GM20000 (cell line): ENCODE measurements at places on chromosomes 4 and X.

- no peak for DNase-seq
Observed at GRCh38 chr4:8355864-8356565, 84.5 kb downstream of the ACOX3 start.

- DNase-seq, result no peak
Observed at GRCh38 chrX:85963736-85964135, 83.6 kb downstream of the CHM start.

GRCh38 chr4:158906073-158906472 is 137.2 kb downstream of the FNIP2 start:
- peak; percentile 43 for DNase-seq

DNA sequence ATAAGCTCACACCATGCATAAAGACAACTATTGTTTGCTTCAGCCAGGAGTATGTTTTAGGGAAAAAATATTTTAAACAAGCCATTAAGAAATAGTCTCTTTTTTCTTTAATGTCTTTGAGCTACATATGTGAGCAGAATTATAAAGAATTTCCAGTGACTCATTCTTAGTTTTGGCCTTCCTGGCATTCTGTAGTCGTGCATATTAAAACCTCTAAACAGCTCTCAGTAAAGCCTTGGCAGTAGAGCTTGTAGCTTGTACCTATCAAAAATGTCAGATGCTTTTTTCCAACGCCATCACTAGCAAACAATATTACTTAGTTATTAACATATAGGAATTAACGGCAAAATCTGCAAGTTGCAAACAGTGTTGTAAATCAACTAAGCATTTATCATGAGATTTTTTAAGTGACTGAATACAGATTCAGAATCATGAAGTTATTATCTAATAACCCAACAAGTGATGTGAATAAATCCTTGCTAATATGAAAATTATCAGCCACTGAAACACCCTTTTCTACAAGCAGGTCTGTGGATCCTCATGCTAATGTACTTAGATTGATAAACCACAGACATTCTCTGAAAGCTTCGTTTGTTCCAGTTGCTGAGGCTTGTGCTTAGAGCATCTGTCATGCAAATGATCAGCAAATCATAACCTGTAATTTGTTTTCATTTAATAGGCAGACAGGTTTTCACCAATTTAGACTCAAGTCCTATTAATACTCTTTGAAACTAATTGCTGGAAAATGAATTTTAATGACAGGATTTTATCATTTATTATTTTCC is 412.0 kb upstream of the ATOH1 start:
- no peak for DNase-seq

- no peak for DNase-seq
Observed at GRCh38 chrX:153465691-153466380, 4.5 kb downstream of the HAUS7 start.

DNA sequence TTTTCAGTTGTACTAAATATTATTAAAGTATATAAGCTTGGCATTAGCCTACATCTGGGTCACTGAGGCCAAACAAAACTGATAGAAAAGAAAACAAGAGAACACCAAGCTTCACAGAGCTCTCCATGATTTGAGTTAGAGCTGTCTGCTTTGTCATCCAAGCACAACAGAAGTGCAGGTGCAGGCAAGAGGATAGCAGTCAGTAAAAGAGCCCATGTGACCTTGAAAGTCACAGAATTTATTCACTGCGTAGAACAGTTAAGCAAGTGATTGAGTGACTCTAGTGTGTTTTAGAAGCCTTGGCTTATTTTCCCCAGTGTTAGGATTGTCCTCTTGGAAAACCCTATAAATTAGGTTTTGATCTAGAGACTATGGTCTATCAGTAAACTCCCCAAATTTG is 49.4 kb upstream of the PRDM5 start:
- DNase-seq, result no peak

DNA sequence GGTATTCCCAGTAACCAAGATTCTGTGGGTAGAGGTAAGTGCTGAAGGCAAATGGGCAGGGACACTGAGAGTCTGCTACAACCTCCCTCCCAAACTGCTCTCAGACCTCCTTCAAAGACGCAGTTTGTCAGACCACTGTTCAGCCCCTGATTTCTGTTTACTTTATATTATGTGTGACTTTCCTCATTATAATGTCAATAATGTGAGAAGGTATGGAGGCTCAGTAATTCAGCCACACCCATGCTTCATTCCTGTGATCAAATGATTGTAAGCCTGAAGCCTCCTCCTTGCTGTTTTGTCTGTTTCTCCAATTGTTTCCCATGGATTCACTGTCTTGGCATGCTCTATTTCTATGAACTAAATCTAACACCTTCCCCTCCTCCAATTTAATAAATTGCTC is 75.6 kb downstream of the SYTL5 start:
- DNase-seq, result no peak

GRCh38 chr4:112680996-112681395 is 44.1 kb downstream of the LARP7 start:
- no peak for DNase-seq

DNA sequence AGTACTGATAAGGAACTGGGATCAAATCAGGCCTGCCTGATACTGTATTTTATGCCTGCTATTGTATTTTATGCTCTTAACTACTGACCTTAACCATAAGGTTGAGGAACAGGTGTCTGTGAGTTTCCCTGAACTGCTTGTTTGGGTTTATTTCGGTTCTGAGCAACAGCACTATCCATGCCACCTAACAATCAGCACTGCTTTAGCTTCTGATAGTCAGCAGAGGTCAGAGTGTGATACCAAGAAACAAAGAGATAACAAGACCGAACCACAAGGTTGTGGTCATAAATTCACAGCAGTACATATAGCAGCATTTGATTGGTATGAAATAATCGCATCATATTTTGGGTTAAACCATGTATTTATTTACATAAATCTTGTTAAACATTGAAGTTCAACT is 362.2 kb downstream of the FGF13 start:
- no peak for DNase-seq

- no peak for DNase-seq
Observed at GRCh38 chr4:122117743-122118142, 34.4 kb upstream of the BLTP1 start.

DNA sequence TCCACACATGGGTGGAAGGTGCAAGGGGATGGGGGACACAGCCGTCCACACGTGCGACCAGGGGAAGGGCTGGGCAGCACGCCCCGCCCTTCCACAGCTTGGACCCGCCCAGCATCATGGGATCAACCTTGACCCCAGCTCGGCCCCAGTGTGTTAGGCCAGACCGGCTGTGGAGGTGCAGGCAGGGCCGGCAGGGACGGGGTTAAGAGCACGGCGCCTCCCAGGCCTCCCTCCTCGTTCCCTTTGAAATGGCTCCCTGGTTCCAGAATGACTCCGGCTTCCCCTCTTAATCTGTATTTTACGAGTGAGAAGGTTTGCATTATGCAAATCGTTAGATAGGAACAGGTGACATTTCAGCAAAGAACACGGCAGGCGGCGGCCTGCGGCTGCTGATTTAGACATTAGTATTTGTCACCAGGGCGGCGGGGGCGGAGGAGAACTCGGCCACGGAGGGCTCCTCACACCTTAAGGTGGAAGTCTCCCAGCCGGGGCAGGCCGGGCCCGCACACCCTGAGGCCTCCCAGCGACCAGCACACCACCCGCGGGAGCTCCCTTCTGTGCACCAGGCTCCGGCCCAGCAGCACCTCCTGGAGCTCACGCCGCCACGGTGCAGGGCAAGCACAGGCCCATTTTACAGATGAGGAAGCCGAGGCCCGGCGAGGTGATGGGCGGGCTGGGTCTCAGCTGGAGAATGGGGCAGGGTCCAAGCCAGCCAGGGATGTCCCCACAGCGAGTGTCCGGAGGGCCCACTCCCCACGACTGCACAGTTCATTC is 116.1 kb downstream of the FAM53A start:
- DNase-seq, result peak; percentile 66

DNA sequence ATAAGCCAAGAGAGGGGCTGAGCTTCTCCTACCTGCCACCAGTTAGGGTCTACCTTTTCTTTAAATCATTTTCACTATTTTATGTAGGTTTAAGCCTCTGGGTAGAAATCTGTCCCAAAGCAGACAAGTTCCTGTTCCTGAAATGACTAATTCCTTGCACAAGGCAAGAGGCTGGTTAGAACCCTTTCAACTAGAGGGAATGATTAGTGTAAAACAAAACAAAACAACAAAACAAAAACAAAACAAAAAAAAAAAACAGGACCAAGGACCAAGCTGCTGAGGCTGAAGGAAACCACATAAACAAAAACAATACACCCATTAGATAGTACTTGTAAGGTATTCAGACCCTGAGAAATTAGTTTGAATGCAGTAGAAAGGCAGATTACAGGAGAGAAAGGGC is 62.7 kb downstream of the MAML3 start:
- DNase-seq, result no peak

- DNase-seq, result no peak
Observed at GRCh38 chr4:159145992-159146330, 43.1 kb downstream of the RAPGEF2 start.

- DNase-seq, result no peak
Observed at GRCh38 chrX:153641627-153642026, 5.4 kb upstream of the DUSP9 start.

DNA sequence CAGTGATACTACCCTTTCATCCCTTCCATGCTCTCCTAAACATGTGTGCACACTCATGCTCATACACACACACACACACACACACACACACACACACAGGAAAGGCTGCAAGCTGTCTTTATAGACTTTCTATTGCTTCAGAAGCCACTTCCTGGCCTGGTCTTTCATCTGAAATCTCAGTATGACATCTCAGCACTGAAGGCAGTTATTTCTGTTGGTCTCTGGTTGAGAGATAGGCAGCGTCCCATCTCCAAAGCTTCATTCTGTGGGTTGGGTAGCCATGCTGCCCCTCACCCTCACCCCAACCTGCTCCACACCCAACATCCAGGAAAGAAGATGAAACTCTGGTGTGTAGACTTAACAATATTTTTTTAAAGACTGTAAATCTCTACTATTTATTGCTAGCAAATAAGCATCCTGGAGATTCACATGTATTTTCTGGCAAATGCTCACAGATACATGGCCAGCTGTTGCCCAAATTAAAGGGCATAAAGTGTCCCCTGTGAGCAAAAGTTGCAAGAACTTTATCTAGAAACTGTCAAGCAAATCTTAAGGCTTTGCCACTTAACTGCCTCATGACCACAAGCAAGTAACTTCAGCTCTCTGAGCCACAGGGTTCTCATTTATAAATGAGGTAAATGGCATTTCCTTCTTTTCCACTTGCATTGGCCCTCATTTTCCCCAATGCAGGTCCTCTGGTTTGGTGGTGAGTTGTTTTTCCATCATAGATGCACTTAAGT is 189.8 kb upstream of the AFF2 start:
- DNase-seq, result peak; percentile 1

DNA sequence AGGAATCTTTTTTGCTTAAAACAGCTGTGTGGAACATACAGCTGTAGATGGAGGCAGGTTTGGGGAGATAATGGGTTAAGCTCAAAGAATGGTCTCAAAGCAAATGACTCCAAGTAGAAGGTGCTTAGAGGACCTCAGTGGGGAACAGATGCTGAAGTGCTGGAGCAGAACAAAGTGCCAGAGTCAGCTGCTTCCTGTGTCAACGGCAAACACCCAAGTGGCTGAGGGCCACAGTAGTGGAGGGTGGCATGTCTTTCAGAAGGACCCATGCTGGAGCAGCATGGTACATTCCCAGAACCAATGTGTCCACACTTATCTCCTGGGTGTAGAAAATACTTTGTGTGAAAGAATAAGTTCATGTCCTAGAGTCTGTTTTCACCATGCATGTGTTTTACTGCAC is 197.5 kb downstream of the CCNG2 start:
- no peak for DNase-seq

DNA sequence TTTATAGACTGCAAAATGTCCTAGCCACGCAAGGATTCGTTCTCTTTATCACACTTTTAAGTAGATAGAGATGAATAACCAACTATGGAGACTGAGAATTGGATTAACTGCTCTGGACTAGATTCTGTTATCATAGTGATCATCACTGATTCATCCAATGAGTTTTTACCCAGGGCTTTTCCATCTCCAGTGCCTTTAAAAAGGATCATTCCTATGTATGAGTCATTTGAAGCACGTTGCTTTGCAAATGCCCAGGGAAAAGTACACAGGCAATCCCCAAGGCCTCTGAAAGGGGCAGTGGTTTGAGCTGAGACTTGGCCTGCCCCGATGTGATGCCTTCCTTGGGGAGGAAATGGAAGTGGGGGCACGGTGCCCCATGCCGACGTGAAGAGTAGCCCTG is 122.7 kb upstream of the PSAPL1 start:
- no peak for DNase-seq

DNA sequence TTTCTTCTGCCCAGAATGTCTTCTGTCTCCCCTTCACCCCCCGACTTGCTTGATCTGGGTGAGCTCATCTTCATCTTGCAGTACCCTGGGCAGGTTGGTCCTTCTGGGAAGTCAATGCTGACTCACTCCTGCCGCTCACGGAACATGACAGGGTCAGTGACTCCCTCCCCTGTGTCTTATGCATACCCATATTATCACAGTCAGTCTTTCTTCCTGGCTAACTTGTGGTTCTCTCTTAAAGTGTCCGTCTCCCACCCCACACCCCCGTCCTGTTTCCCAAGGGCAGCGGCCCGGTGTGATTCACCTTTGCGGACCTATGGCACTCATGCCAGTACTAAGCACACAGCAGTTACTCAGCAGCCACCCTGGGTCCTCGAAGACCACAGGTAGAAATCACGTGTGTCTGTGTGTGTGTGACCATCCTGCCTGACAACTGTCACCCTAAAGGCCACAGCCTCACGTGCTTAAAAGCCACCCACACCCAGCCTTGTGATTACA is 17.7 kb downstream of the IQSEC2 start:
- DNase-seq, result no peak
